ENCODE measurements at places on chromosomes 1 and 21. TPM values are rescaled to one million over a fixed set of nuclear protein-coding genes. Genes with fewer than 3 reads are reported as not detected.

The CD34 gene
- total RNA-seq = 84.8 TPM

The AGT gene
- 74.5 TPM for total RNA-seq

The MPL gene
- 0.73 TPM for total RNA-seq

The CGN gene
- total RNA-seq = 0.22 TPM

GRCh38 chr1:55997536-55997935 lies 581.8 kb downstream of the PLPP3 start:
- no peak for DNase-seq

- no peak for DNase-seq
These were observed 140.9 kb downstream of the MIS18A start for GRCh38 chr21:32137931-32138330.
